ENCODE measurements at places on chromosomes 2 and 18.

GRCh38 chr18:41072946-41073345 lies 882.1 kb upstream of the PIK3C3 start:
- no peak for DNase-seq

- DNase-seq = no peak
Observed at GRCh38 chr2:159505196-159505595, 111.2 kb downstream of the BAZ2B start.

DNA sequence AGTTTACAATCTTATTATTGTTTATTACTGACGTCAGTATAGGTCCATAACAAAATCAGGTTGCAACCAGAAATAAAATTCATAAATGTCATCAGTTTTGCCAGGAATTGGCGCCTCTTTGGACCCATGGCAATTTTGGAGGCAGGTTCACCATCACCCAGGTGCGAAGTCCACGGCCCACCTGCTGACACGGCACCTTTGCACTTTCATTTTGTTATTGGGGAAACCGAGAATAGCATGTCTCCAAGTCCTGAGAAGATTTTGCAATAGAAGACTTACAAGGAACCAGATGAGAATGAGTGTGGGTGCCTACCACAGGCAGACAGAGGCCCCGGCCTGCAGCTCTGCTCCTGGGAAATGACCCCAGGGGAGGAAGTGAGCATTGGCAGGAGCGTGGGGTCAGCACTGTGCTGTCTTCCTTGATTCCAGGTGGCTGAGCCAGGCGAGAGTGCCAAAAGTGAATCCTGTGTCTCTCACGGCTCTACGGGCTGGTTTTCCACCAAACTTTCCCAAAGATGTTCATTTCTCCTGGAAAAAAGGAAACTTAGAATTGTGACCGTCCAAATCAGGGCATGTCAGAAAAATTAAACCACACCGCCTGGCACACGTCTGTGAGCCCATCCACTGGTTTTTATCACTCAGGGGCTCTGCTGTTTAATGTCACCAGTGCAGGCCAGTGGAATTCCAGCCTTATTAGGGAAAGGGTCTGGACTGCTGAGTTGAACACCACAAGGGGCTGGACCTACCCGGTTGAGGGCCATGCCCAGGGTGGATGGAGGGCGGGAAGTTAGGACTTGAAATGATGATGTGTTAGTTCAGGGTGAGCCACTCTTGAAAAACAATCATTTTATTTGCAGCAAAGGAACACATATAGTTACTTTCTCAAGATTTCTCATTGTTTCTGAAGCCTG lies 96.5 kb downstream of the PTGR3 start:
- DNase-seq = no peak

- DNase-seq = no peak
Observed at GRCh38 chr2:191512216-191512835, 165.6 kb upstream of the NABP1 start.

DNA sequence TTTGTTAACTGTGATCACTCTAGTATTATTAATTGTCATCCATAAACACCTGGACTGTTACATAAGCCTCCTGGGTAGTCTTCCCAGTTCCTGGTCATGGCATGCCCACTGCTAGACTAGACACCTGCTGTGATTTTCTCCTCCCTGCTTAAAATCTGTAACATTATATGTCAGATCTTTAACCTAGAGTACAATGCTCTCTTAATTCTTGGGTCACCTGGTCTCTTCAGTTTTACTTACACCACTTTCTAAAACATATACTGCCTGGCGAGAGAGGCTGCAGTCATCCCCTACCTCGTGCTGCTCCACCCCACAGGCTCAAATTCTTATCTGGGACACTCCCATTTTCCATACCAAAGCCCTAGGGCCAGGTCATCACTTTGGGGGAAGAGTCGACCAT lies 161.3 kb downstream of the CDH2 start:
- DNase-seq = no peak

GRCh38 chr2:187523325-187523724 lies 30.9 kb downstream of the TFPI start:
- DNase-seq = no peak

DNA sequence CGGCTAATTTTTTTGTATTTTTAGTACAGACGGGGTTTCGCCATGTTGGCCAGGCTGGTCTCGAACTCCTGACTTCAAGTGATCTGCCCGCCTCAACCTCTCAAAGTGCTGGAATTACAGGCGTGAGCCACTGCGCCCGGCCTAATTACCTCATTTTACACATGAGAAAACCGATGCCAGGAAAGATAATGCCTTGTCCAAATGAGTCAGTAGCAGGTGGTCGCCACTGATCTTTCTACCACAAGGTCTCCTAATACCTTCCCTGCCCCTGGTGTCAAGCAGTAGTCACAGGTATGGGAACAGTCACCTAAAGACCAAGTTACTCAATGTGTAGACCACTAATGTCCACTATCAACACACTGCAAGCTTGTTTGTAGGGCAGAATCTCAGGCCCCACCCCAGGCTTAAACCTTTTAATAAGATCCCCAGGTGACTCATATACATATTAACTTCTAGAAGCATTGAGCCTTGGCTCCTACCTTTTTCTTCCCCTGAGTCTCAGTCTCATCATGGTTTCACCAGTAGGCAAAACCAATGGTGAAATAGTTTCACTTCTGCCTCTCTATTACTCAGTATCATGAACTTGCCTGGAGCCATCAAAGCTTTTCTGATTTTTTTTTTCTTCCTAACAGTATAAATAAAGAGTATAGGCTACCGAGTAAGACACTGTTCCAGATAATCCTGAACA lies 6.9 kb upstream of the EPB41L5 start:
- DNase-seq = no peak

DNA sequence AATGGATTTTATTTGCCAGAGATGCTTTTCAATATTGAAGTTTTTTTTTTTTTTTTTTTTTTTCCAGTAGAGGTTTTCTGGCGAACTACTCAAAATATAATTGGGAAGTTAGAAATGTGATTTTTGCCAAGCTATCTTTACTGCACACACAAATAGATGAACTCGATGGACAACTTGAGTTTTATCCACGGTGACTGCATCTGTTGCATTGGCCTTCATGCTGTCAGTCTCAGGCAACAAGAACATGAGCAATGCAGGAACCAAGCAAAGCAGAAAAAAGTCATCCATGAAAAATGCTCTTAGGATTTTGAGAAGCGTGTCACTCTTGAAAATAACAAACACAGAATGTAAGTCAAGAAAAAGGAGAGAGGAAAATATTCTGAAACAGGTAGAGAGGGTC lies 22.7 kb upstream of the HDAC4 start:
- no peak for DNase-seq

GRCh38 chr2:148530350-148530749 lies 114.2 kb upstream of the EPC2 start:
- DNase-seq = no peak

DNA sequence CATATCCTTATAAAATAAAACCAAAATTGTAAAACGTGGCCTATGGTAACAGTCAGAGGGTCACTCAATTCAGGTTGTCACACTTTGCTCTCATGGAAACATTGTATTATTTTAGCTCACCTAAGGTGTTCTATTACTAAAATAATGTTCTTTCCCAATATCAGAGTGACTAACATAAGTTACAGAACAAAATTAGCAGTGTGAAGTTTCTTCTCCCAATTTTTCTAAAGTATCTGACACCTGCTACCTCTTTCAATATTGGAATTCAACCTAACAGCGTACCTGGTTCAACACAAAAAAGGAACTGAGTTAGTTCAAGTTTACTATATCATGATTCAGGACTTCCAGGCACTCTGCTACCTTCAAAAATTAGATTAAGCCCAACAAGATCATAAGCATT lies 190.4 kb downstream of the ZEB2 start:
- DNase-seq = no peak

- DNase-seq = no peak
Observed at GRCh38 chr2:28419443-28420270, 27.0 kb downstream of the FOSL2 start.

DNA sequence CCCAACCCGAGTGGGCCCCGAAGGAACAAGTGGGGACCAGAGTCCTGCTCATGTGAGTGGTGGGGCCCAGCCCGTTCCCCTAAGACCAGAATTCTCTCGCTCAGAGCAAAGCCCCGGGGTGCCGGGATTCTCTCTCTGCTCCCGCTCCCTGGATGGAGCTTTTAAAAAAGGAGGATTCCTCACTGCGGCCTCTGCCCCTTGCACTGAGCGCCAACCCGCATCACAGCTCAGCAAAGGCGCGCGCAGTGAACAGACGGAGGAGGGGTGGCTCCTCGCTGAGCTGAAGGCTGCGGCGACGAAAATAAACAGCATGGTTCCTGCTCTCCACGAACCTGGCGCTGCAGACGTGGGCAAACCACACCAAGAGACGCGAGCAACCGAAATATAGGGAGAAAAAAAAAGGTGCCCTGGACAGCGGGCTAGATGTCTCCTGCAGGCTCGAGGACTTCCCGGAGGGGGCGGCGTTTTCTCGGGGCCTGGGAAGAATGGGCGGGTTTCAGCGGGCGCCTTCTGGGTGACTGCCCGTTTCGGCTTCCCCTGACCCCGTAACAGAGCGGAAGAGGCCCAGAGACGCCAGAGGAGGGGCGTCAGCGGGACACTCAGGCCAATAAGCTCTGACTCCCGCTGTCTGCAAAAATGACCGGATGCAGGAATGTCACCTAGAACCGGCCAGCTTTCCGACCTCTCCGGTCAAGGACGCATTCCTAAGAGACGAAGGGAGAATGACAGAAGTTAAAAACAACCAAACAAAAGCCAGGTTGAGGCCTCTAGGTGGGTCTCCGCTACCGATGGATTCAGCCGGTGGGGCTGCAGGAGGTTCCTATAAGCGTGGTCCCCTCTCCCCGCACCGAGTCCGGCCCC lies 819 bp upstream of the KLF11 start:
- DNase-seq = no peak

GRCh38 chr2:169653636-169654035 lies 40.6 kb downstream of the CFAP210 start:
- DNase-seq = no peak

DNA sequence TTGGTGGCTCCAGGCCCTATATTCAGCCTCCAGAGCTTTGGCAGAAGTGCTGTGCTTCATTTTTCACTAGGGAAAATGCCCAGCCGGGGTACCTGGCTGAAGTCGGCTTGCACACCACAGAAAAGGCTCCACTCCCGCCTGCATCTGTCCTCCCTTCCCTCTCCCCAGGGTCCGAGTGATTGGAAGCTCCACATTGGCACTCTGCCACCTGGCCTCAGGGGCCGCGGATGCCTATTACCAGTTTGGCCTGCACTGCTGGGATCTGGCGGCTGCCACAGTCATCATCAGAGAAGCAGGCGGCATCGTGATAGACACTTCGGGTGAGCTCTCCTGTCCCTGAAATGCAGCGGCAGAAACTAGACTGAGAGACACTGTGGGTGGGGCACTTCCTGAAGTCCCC lies 47.4 kb downstream of the IMPA2 start:
- no peak for DNase-seq

DNA sequence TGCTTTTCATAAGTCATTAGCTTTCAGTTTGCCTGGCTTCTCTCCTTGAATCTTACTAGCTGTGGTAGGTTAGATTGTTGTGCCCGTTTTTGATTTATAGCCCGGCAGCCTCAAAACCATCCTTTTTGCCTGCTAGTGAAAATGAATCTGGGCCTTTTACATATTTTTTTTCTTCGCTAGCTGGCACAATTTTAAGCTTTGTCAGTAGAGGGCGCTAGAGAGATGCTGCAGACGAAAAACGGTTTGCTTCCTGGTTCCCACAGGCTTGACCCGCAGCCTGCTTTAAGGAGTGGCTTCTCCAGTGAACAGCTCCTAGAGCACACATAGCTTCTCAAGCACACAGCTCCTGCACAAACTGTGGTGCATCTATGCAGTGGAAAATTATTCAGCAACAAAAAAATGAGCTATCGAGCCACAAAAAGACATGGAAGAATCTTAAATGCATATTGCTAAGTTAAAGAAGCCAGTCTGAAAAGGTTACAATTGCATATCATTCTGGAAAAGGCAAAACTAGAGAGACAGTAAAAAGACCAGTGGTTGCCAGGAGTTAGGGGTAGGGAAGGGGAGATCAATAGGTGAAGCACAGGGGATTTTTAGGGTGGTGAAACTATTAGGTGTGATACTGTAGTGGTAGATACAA lies 47.9 kb downstream of the E2F6 start:
- no peak for DNase-seq

- DNase-seq = no peak
Observed at GRCh38 chr2:238789317-238789806, 58.5 kb upstream of the TWIST2 start.

DNA sequence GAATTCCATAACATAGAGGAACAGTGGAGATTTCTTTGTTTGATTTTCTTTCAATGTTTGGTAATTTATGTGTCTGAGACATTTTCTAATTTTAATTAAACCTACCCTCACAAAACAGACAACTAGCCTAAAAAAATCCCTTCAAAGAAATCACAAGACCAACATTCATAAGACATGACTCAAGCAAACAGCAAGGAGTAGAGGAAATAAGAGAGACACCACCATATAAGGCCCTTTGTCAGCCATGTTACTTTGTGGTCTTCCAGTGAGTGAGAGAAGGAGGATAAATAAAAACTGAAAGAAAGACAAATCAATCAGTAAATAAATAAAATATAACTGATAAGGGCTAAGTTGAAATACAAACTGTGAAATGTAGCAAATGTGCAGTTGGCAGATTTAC lies 830.8 kb upstream of the SLC39A10 start:
- no peak for DNase-seq

DNA sequence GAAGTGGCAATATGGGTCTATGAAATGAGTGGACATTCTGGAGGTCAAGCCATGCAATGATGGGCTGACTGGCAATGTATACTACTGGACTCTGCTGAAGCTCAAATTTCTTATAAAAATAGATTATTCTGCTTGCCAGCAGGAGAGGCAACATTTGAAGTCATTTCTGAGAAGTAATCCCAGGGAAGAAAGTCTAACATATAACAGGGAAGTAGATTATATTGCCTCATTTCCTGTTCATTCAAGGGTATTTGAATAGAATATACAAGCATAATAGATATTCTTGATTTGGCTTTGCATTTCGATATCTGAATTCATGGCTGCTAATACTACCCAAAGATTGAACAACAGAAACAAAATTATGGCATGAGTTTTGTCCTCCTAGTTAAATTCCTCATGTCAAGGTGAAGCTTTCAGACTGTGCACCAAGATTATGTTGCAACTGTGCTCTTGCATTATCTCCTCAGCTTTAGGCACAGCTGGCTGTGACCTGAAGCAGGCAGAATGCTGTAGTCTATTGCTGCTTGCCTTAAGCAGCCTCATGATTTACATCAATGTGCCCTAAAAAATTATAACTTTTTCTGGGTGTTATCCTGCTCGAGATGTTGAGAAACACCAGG lies 13.3 kb upstream of the TMX3 start:
- DNase-seq = no peak

Data from GM12892 (cell line).